HFFc6 (cell line): ENCODE measurements at places on chromosomes 7 and 10.

DNA sequence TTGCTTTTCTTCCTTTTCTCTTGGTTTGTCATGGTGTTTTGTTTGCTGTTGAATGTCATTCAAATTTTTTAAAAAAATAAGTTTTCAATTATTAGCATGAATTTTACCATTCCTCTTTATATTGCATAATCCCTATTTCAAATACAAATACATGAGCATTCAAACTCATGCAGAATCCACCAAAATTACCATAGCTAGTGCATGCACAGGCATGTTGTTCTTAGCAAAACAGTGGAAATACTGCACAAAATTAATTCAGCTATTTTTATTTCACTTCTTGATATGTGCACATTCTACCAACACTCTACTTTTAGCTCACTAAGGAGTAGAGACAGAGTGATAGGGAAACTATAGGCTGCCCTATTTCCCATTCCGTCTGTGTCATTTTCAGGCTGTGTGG is 670.1 kb upstream of the LRRN3 start:
- DNase-seq, result no peak

- no peak for DNase-seq
Measured at GRCh38 chr10:131184503-131184902, 127.0 kb downstream of the TCERG1L start.

GRCh38 chr10:34121781-34122622 is 693.1 kb downstream of the PARD3 start:
- DNase-seq, result no peak

- no peak for DNase-seq
Measured at GRCh38 chr7:65951837-65952578, 30.0 kb downstream of the GUSB start.

- no peak for DNase-seq
Measured at GRCh38 chr10:63889803-63890202, 368.6 kb downstream of the REEP3 start.

- peak; percentile 35 for DNase-seq
Measured at GRCh38 chr10:21078410-21079329, 181.6 kb upstream of the NEBL start.

GRCh38 chr7:32255036-32255435 is 184.8 kb upstream of the PDE1C start:
- no peak for DNase-seq

GRCh38 chr7:50303335-50304128 is 984 bp upstream of the IKZF1 start:
- no peak for DNase-seq

- no peak for DNase-seq
Measured at GRCh38 chr10:102152545-102152890, 329 bp downstream of the NOLC1 start.

- no peak for DNase-seq
Measured at GRCh38 chr10:780536-781524, 91.4 kb upstream of the DIP2C start.

- DNase-seq, result no peak
Measured at GRCh38 chr10:30134171-30134945, 75.0 kb upstream of the JCAD start.

DNA sequence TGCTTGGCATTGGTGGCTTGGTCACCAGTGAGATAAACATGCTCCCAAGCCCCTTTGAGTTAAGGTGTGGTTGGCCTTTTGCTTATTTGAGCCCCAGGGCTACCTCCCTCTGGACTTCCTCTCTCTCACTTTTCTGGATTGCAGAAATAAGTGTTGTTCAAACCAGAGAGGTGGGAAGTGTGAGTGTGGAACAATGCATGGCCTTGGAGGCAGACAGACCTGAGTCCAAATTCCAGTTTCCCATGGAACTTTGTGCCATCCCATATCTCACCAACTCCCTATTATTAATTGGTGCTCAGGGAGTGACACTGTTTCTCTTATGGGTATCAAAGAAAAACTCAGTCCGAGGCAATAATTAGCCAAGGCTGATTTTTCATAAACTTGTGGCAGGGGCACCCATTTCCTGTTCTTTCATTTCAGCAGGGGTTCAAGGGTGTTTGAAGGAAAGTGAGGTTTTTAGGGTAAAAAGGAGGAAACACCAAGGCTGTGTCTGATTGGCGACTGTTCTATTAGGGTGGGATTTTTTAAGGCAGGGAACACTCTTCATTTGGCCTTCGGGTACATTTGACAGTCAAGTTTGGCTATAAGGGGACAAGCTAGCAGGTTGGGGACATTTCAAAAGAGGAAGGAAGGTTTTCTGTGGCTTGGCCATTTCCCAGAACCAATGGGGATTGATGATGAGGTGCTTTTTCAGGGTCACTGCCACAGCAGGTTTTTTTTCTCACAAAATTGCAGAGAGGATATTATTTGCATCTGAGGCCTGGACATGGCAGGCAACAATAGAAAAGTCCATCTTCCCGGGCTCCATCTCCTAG is 148.8 kb upstream of the NPY start:
- no peak for DNase-seq

DNA sequence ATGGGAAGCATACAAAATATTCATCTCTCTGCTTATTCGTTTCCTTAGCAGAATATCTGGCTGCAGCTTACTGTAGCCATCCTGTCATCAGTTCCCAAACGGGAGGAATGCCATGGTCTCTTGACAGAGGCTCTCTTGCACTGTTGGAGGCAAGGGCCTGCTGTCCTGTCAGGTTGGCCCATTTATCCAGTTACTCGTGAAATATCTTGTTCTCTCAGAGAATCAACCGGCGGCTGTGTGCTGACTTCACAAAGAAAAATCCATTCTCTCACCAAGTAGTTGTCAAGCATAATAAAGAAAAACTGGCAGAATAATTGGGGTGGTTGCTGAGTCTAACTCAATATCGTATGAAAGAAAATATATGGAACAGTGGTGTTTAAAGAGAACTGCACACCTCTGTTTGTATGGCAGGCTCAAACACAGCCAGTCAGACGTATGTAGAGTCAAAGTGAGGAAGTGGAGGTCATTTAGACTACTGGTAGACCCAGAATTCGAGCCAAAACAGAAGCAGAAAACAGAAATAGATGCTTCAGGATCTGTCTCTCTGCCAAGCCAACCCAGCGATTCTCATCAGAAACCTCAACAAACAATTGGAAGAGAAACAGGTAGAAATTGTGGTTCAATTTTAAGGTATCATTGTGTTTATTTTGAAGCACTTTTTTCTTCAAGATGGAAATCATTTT is 349.2 kb upstream of the PRKCQ start:
- DNase-seq, result no peak

DNA sequence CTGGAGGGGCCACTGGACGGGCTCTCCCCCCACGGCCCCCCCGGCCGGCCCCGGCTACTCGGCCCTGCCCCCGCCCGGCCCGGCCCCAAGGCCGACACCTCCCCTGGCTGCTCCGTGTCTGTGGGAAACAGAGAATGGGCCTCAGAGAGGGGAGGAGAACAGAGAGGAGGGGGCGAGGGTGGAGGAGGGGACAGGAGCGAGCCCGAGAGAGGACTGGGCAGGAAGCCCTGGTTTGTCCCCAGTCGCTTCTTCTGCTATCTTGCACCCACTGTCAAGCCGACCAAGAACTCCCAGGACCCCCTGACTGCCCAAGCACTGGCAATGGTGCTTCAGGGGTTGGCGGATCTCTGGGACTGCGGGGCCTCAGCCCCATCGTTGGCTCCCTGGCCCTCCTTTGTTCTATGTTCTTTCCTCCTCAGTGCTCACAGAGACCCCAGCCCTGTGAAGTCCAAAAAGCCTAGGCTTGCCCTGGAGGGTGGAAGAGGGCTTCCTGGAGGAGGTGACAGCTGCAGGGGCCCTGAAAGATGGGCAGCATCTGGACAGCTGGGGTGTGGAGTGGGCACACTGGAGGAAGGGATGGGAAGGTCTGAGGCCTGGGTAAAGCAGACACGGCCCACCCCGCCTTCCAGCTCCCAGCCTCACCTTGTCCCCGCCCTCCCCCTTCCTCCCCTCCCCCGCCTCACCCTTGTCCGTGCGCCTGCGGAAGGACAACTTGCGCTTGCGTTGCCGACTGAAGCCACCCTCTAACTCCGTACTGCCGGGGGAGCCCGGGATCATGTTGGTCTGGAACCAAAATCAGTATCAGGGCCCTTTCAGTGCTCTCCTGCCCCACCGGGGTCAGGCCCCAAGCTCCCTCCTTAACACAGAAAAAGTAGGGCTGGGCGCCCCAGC is 30.1 kb downstream of the KCNH2 start:
- DNase-seq, result no peak

- DNase-seq, result no peak
Measured at GRCh38 chr10:48545462-48546145, 59.3 kb downstream of the ARHGAP22 start.

DNA sequence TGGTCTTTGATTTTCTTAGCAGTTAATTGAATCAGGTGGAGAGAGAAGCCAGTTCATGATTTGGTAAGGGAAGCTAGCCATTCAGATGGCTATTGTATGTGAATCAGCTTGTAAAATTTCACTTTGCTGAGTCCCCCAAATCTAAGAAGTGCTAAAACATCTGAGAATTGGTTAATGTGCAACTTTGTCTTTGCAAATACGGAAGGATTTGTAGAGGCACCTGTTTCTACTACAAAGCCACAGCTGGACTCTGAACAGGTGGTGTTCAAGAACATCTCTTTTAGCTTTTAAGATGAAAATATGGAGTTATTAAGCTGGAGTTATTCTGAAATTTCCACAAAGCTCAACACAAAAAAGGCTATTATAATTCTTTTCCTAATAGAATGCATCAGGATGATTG is 132.6 kb downstream of the VPS50 start:
- DNase-seq, result no peak

DNA sequence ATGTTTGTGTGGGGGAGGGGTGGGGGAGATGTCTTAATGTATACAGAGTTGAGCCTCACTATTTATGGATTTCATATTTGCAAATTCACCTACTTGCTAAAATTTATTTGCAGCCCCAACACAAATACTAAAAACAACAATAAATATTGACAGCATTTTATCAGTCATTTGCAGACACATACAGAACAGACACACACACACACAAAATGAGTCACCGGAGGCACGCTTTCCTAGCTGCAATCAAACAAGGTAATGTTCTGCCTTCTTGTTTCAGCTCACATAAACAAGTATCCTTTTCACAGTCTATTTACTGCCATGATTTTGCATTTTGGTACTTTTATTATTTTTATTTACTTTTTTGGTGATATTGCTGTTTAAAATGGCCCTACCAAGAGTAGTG is 88.5 kb downstream of the IPMK start:
- DNase-seq, result no peak

DNA sequence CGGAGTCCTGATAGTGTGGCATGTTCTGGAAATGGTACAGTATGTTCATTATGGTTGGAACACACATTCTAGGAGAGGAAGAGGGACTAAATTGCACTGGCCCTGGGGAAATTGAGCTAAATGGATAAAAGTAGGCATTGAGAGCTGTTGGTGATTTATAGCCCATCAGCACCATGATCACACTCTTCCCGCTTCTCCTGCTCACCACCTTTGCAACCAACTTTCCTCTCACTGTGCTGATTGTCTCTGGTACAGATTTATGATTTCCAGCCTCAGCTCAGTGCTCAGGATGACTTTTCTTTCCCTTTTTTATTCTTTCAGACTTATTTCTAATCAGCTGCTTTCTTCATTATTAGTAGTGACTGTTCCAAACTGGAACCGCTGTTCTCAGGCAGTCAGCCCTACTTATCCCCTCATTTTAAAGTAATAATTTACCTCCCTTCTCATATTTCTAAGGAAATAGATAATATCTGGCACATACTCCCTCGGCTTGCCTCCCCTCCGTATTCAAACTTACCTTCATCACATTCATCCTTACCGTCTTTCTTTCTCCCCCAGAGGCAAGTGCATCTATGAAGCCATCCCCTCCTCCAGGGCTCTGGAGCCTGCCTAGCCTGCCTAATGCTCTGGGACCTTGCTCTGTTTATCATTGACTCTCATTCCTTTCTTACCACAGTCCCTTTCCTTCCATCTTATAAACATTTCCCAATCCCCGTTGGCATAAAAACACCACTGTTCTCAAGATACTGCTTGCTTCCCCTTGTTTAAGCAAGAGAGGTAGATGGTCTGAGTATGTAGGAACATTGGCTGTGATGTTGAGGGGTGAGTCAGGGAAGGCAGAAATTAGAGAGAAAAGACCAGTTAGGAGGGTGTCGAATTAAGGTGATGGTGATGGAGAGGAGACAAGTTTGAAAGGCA is 51.6 kb upstream of the RPA3 start:
- no peak for DNase-seq

DNA sequence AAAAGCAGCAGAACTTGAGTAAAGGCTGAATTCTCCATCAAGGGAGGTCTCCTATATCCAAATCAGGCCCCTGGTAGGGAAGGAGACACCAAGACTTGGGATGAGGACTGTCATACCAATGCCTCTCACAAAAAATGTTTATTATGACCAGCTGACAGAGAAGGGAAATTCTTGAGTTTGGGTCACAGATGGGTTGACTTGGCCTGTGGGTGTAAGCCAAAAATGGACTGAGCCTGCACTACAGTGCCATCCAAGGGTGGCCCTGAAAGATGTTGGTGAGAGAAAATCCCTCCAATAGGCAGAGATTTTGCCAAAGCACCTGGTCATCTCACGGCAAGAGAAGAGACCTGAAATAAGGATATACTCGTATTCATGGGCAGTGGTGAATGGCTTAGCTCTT is 27.0 kb upstream of the PPIF start:
- no peak for DNase-seq

DNA sequence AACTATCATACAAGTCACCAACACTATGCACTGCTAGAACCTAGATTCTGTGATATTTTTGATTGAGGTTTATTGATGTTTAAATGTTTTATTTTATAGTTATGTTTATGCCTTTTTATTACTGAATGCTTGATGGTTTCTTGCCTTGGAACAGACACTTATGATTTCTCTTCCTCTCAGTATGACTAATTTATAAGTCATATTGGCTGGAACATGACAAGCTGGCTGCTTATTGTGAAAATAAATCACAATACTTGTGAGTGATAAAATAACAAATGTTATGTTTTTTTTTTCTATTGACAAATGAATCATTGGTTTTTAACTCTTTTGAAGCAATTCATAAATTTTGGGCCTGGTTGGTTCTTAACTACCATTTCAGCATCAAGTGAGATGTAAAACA is 142.0 kb upstream of the MALRD1 start:
- DNase-seq, result no peak

DNA sequence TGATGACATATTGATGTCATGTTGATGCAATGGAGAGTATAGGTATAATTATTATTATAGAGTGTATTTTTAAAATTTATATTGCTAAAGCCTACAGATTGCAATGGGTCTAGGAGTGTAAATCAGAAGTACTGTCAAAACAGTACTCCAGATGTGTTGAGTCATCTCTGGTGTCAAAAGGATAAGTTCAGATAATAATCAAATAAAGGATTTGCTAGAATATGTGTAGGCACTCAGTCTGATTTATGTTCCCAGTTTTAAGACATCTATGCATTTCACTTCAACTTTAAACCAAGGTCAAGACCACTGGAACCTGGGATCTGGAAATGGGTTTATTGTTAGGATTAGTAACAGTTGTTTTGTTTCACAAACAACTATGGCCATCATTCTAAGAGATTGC is 342.3 kb upstream of the BMPER start:
- no peak for DNase-seq

- DNase-seq, result no peak
Measured at GRCh38 chr10:122368502-122369254, 5.8 kb upstream of the PLEKHA1 start.
